ENCODE measurements at places on chromosomes 11 and 22.

GRCh38 chr11:47986742-47987141 lies 6.4 kb downstream of the PTPRJ start:
- DNase-seq = no peak

GRCh38 chr11:122342089-122342744 lies 226.2 kb upstream of the BLID start:
- no peak for DNase-seq

GRCh38 chr22:27139935-27140511 lies 482.6 kb downstream of the MIAT start:
- DNase-seq = no peak

- DNase-seq = no peak
Measured at GRCh38 chr22:44449061-44449682, 48.9 kb downstream of the RTL6 start.

GRCh38 chr11:65452806-65453490 lies 30.4 kb downstream of the NEAT1 start:
- no peak for DNase-seq

DNA sequence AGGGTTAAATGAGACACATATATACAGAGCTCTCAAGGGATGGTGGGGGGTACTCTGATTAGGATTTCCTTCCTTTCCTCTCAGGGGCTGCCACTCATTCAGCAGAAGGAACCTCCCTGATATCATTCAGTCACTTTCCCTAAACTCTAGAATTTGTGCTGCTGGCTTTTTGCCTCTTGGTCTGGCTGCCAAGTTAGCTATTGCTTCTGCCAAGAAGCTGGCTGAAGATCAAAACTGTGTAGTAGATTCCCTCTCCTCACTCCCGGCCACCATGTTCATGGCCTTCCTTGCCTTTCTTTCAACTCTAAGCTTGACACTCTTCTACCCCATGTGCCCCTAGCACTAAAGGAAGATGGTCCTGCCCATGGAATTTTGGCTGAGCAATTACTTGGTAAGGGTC lies 18.7 kb downstream of the SLC6A5 start:
- no peak for DNase-seq

GRCh38 chr11:60184824-60185511 lies 2.1 kb upstream of the MS4A6A start:
- no peak for DNase-seq

DNA sequence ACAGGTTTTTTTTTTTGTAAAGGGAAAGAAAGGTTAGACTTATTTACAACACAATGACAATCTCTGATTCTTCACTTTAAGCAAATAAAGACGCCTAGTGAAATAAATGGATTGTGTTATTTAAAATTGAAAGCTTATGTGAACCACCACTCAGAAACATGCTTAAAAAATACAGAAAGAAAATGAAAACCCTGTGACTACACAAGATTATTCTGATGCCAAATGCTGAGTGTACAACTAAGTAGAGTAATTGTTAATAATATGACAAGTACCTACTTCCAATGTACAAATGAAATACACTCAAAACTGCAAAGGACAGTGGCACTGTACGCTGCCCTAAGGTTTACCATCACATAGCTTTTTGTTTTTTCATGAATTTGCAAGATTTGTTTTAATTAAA lies 1.0 kb downstream of the BLID start:
- DNase-seq = no peak

DNA sequence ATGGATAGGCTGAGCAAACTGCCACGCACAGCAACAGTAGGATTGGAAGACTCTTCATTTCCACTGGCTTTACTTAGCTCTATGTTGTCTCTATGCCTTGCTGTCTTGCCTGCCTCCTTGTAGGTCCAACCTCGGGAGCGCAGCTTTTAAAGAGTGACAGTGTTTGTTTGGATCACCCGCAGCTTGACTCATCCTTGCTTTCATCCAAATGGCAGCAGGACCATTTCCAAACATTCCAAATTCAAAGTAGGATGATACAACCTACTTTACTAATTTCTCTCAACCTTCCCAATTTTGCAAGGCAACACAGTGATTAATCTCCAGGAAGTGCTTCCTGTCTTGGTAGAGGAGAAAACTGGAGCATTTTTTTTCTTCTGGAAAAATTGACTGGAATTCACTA lies at the start of gene MMP3:
TSS of gene MMP3 (minus strand) at position 121 of the 400 bp plus-strand sequence. CDS start at position 58, 63 bp downstream.
- DNase-seq = no peak

GRCh38 chr11:77179048-77179447 lies 51.0 kb downstream of the MYO7A start:
- no peak for DNase-seq

- DNase-seq = no peak
Measured at GRCh38 chr22:35092406-35092805, 26.4 kb downstream of the ISX start.

- DNase-seq = no peak
Measured at GRCh38 chr11:2097356-2097997, 41.7 kb downstream of the IGF2 start.

DNA sequence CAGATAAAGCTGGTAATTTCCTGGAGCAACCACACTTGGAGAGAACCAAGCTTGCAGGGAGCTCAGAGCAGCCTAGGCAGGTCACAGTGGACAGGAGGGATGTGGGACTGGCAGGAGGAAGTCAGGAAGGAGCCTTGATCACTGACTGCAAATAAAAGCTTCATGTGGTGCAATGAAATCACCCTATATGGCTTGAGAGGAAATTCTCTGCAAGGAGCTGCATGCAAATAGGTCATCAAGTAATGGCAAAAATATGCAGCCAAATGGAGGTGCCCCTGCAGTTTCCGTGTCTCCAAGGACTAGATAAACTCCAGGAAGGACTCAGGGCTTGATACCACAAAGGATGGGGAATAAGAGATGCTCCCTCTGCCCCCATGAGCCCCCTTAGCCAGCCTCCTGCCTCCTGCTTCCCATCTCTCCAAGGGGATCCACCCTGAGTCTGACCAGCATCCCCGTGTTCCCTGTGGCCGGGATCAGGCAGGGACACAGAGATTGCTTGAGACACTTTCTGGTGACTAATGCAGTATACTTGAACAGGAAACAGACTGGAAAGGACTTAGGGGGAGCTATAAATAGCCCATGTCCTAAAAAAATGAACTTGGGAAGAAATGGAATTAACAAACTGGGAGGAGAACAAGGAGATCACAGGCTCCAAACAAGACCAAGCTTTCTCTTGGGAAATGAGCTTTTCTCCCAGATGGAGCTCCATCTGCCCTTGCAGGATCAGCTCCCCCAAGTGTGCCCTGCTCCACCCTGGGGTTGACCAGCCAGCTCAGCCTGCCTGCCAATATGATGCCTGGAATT lies 23.9 kb upstream of the MICAL2 start:
- no peak for DNase-seq

- no peak for DNase-seq
Measured at GRCh38 chr11:81897639-81898038, 836.0 kb downstream of the FAM181B start.

GRCh38 chr11:30579415-30580175 lies 6.6 kb downstream of the MPPED2 start:
- no peak for DNase-seq

GRCh38 chr11:128949791-128950454 lies 7.3 kb upstream of the TP53AIP1 start:
- DNase-seq = no peak

DNA sequence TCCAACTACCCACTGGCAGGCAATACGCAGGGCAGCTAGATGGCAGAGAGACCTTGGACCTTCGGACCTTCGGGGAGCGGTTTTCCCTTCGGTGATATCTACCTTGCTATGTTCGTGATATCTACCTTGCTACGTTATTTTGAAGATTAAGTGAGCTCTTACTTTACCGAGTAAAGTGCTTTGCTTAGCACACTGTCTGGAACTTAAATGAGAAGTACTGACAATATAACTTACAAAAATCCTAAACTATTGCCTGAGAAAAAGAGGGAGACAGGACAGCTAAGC lies 1.0 kb upstream of the PRDM10 start:
- no peak for DNase-seq

- no peak for DNase-seq
Measured at GRCh38 chr11:117481885-117482284, 154.2 kb downstream of the CEP164 start.

DNA sequence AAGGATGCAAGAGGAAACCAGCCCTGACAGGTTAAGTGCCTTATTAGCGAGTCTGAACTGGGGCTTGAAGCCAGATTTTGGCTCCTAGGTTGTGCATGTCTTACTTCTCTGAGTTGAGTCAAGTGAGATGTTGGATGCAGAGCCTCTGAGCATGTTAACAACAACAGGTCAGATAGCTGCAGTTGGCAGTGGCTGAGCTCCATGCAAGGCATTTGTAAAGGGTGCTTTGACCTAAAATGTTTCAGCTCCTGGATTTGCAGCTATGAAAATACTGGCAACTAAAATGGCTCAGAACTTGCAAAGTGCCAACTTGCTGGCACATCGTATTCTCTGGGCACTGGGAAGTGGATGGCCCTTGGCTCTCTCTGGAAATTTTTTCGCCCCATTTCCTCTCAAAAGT lies 16.4 kb upstream of the CSRP3 start:
- no peak for DNase-seq

DNA sequence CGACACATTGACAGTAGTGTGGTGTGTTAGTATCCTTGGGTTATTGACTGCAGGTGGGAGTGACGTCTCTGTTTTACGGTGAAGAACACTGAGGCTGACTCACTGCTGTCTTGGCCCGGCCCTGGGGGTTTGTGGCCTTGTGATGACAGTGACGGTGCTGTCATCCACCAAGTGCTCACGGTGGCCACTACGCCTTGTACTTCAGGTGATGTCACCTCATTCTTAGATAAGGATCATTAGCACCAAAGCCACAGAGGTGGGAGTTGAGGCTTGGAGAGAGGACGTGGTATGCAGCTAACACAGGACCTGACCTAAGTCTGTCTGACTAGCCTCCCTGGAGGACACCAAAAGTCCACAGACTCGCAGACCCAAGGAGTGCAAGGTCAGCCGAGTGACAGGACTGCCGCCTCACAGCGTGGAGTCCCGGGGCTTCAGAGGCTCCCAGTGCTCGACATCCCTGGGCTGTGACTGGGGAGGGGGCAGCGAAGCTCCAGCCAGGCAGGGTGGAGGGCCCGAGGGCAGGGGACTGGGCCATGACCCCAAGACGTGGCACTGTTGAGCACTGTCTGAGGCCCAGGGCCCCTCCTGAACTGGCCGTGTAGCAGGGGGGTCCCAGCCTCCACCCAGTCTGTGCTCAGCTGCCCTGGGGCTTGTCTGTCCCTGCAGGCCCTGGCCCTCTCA lies 56.5 kb downstream of the NAT10 start:
- DNase-seq = peak; percentile 35

DNA sequence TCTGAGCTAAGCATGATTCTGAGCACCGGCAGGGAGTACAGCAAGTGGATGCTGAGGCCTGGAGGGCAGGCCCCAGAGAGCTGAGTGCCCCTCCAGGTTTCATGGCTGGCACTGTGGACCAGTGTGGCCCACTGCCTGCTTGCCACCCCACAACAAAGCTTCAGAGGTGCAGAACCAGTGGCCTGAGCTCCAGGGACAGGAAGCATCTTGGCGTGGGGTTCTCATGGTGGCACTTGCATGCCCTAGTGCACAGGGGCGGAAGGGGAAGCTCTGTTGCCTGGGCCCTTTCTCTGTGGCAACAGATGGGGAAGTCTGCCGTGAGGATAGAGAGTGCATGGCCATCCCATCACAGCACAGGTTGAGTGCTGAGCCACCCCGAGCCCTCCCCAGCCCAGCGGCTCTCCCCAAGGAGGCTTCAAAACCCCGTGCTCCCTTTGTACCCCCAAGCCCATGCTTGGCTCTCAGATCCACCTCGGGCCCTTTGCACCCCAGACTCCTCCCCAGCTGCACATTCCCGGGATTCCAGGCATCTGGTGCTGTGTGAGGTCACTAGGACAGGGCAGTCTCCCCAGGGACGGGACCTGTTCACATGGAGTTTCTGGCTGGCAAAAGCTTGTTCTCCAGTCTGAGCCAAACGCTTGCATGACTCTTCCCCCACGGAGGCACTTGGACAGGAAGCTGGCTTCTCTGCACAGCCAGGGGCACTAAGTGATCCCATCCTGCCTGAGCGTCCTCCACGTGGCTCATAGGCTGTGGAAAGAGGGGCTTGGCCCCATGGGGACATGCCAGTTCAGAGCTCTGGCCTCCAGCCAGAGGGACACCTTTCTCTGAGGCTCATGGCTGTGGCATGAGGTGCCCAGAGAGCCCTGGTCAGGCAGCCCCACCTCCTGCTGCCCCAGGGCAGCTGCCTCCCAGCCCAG lies 4.2 kb downstream of the SLC25A1 start:
- no peak for DNase-seq

DNA sequence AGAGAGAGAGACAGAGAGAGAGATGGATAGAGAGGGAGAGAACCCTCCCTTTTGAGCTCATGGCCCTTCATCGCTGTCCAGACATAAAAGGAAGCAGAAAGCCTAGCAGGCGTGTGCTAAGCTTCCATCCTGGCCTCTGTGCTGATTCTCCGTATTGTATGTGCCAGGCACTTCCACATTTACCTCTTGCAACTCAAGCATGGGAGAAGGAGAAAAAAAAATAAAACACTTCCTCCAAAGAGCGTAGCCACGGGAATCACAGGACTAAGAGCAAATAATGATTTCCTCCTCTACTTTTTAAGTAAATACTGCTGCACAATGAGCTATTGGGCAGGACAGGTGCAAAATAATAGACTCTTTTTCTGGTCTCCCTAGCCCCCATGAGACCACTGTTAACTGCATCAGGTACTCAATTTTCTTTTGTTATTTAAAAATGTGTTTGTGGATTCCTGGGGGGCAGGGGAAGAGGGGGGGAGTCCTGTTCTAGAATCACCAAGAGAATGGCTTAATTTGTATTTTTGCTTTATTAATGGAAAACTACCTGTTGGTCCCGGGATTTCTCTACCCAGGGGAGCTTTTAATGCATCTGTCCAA lies 154.3 kb downstream of the NXPE2 start:
- DNase-seq = no peak

- no peak for DNase-seq
Measured at GRCh38 chr11:20617346-20618005, 18.1 kb downstream of the SLC6A5 start.

DNA sequence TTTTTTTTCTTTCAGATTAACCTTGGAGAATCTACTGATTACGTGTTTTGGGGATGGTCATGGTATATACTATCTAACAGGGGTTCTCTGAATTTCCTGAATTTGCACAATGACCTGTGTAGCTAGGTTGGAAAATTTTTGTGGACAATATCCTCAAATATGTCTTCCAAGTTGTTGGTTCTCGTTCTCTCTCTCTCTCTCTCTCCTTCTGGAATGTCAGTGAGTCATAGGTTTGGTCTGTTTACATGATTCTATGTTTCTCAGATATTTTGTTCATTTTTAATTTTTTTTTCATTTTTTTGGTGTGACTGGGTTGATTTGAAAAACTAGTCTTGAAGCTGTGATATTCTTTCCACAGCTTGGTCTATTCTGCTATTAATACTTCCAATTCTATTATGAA lies 604.0 kb upstream of the ANO3 start:
- DNase-seq = no peak

DNA sequence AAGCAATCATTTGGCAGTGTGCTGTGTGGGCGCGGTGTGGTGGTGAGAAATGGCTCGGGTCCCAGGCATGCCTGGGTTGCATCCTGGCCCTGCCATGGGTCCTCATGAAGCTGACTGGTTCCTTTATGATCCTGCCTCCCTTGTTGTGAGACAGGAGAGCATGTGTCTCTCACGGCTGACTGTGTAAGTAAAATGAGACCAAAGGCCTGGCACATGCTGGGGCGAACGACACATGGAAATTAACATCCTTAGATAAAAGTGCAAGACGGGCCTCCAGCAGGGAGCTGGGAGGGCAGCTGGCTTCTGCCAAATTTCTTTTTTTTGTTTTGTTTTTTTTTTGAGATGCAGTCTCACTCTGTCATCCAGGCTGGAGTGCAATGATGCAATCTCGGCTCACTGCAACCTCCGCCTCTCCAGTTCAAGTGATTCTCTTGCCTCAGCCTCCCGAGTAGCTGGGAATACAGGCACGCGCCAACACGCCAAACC lies 9.4 kb upstream of the FBLN1 start:
- DNase-seq = no peak

- DNase-seq = no peak
Measured at GRCh38 chr11:4682623-4683419, 14.8 kb downstream of the OR51E2 start.
